Activated naive CD4-positive, alpha-beta T cell treated with anti-CD3 and anti-CD28 coated beads, Interleukin-2, amount 10 ng/mL, durations not matched to agents 7 days and 5 days (primary cell): ENCODE measurements at places on chromosomes 5 and 9.

GRCh38 chr9:36991516-36992134, 42.4 kb downstream of the PAX5 start:
- peak; percentile 60 for DNase-seq

DNA sequence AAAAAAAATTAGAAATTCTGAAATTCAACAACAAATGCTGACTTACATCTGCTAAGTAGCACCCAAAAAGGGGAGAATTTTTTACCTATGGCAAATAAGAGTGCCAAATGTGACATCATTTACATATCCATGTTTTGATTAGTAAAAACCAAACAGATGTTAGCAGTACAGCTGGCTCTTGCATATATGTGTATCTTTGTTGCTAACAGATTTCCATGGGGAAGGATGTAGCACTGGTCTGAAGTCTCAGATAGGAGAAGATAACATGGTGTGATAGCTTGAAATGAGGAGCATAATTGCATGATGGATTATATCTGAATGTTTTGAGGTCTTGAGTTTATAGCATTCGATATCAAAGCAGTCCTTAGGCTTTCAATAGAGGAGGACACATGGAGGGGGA, 17.5 kb downstream of the PIK3R1 start:
- no peak for DNase-seq

- DNase-seq, result peak; percentile 24
Observed at GRCh38 chr9:71647094-71647591, 121.2 kb downstream of the CEMIP2 start.

- DNase-seq, result no peak
Observed at GRCh38 chr9:8762479-8763085, 963.0 kb upstream of the DMAC1 start.

GRCh38 chr5:170315154-170315553, 17.6 kb upstream of the LCP2 start:
- DNase-seq, result no peak

GRCh38 chr5:55429613-55430253, 105.0 kb downstream of the PLPP1 start:
- no peak for DNase-seq

- no peak for DNase-seq
Observed at GRCh38 chr9:16710888-16711287, 159.6 kb downstream of the BNC2 start.

GRCh38 chr5:4651806-4652565, 488.1 kb upstream of the ADAMTS16 start:
- no peak for DNase-seq

- no peak for DNase-seq
Observed at GRCh38 chr5:74892921-74893320, 26.7 kb upstream of the FAM169A start.

DNA sequence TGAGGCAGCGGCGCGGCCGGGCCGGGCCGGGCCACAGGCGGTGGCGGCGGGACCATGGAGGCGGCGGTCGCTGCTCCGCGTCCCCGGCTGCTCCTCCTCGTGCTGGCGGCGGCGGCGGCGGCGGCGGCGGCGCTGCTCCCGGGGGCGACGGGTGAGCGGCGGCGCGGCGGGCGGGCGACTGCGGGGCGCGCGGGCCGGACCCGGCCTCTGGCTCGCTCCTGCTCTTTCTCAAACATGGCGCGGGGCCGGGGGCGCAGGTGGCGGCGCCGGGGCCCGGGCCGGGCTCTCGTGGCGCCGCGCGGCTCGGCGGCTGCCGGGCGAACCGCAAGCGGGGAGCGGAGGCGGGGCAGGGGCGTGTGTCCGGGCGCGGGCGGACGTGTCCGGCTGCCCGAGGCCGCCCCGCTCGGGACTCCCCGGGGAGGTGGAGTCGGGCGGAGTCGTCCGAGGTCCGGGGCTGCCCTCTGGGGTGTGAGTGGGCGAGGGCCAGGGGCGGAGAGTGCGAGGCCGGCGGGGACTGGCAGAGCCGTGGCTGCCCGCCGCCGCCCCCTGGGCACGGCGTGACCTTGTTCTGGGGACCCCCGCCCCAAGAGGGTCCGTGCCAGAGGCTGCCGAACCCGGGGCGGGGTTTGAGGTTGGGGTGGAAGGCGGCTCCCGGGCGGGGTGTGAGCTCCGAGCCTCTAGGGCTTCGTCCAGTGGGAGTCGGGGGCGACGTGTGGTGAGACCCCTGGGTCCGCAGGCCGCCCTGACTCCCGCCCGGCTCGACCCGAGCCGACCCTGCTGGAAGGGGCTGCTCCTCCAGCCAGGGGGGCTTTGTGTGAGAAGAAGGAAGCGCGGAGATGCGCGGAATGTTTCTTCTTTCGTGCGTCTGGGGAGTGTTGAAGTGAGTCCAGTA, 485 bp downstream of the TGFBR1 start:
- DNase-seq, result peak; percentile 64

DNA sequence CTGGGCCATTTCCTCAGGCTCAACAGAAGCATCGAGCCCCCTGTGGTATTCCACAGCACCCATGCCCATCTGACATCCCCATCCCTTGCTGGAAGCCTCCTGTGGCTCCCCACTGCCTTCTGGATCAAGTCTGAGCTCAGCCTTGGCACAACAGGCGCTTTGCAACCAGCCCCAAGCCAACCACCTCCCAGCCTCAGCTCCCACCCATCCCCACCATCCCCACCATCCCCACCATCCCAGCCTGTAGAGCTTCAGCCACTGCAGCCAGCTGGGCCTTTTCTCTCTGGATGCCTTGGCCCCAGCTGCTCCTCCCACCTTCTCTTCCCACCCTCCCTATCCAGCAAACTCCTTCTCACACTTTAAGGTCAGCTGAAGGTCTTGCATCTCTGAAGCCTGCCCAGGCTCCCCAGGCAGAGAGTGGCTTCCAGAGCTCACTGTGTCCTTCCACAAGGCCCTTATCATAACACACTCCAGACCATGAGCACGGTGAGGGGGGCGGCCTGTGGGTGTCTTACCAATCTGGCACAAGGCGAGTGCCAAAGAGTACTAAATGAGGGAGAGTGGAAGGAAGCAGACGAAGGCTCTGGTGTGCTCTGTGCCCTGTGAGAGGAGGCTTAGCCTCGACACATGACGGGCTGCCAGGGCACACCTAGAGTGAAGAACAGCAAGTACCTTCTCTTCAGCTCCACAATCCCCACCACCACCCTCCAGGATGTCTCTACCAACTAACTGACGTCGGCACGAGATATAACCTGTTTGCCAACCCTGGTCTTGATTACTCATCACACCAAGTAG, 6.5 kb downstream of the HIGD2A start:
- DNase-seq, result no peak

DNA sequence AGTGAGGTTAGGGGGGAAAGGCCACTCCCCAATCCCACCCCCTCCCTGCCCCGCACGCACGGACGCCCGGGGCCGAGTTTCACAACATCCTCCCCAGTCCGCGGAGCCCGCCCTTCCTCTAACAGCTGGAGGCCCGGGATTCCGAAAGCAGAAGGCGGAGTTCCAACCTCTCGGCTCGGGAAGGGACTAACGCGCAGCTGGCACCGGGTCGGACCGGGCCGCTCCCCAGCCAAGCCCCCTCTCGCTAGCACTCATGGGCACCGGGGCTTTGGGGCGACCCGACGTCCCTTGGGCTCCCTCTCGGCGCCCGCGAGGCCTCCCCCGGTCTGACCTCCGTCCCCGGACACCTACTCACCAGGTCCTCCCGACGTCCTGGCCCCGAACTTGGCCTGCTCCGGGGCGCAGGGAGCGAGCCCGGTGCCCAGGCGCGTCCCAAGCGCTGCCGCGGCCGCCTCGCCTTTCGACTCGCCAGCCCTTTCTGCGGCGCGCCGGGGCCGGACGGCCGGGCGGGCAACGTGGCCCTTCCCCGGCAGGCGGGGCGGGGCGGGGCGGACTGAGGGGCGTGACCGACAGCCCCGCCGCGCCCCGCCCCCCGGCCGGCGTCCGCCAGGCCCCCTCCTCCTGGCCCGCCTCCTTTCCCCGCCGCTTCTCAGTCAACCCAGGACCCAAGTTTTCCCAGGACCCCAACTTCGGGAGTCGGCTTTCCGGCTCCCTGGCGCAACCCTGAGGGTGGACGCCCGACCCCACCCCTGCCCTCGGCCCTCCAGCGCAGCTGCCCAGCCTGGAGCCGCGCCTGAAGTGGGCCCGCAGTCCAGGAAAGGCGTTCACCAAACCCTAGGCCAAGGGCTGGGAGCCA, at the start of gene MGAT1:
MGAT1 (minus strand) TSS at position 482 of the 856 bp plus-strand sequence. CDS start 9,835 bp downstream, outside the sequence.
- peak; percentile 84 for DNase-seq

- no peak for DNase-seq
Observed at GRCh38 chr5:52856564-52856963, 68.8 kb downstream of the ITGA1 start.

DNA sequence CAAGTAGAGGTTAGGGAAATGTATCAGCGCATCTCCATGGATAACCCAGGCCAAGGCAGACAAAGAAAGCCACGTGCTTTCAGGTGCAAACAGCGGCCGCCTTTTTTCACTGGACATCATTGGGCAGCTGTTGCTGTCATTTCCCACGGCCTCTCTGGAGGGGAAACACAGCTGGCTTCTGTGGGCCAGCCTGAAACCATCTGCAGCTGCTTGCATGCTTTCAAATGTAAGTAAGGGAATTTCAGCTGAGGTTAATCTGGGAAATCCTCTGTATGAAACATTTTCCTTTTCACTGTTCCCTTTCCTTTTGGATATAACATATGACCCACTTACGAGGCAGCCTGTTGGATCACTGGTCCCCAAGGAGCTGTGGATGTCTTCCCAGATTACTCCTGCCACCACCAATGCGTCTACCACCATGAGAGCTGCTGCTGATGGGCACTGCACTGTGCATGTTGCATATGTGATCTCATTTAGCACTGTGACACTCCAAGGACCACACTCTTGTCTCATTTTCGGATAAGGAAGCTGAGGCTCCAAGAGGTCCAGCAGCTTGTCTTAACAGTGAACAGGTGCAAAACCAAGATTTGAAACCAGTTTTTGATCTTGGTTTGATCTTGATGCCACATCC, 106.3 kb downstream of the C9orf152 start:
- no peak for DNase-seq

DNA sequence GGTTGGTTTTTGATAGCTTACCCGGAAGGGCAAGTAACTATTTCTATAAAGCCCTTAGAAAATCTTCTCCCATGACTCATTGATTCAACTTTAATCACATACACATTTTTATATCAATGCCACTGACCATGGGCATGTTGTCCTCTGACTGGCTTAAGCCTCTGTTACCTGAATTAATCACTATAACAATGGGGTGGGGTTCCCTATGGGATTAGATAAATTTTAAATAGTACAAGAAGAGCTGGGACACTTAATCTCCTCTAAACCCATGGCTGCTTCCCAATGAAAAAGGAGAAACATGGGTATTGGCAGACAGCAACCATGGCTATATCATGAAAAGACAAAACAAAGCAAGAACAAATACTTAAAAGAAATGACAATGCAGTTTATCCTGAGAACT, 636.2 kb downstream of the BRINP1 start:
- DNase-seq, result no peak

DNA sequence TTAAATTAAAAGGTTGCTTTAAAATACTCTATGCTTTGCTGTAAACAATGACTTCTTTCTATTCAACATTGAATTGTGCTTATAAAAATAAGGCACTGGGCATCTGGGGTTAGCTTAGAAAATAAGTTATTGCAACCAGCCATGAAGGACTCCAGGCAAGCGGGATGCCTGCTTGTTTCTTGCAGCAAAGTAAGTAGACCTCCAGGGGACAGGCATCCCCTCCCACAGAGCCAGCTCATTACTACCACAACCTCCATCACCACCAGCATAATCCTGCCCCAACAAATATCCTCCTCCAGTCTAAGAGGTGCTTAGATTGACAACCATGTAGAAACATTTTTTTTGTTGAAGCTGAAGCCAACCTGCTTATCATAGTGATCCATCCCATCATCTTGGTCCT, 190.4 kb downstream of the TARS1 start:
- DNase-seq, result no peak

GRCh38 chr9:114098021-114098935, 814 bp downstream of the KIF12 start:
- peak; percentile 44 for DNase-seq

GRCh38 chr5:133783481-133783880, 171.1 kb upstream of the FSTL4 start:
- DNase-seq, result no peak

GRCh38 chr5:150700246-150700593, 642 bp downstream of the RBM22 start:
- no peak for DNase-seq
